GOT3 (cell line): ENCODE measurements at places on chromosomes 13 and 19.

GRCh38 chr19:14054721-14055120 lies 7.2 kb downstream of the PALM3 start:
- no peak for DNase-seq

- no peak for DNase-seq
These were observed 40.5 kb downstream of the MIPEP start for GRCh38 chr13:23848646-23849141.

DNA sequence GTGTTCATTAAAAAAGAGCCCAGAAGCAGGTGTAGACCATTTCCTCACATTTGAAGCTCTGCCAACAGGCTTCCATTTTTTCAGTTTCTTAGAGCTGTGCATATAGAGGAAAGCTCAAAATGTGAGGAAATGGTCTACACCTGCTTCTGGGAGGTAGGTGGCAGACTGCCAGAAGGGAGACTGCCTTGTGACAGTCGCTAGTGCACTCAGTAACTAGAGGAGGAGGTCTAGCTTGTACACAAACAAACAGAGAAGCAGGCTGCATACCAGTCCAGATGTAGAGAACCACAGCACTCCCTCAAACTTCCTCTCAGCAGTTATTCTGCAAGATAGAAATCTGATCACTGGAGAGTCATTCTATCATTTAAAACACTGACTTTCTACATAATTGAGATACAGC lies 800.2 kb downstream of the EFNB2 start:
- DNase-seq = no peak

DNA sequence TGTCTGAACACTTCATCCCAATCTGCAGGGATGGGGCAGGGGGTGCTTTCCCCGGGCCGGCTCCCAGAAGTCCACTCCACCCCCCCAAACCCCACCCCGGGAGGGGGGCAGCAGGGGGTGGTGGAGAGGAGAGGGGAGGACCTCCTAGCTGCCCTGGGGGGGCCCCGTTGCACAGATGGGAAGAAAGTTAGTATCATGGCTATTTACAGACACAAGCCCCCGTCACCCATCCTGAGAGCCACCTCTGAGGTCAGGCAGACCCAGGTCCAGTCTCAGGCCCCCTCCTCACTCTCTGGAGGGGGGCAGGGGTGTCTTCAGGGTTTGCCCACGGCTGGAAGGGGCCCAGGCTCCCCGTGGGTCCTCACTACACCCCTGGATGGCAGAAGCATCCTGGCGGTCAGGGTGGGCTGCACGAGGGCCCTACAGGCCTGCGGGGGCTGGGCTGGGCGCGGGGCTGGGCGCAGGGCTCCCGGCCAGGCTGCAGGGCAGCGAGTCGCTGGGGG lies 5.8 kb upstream of the REXO1 start:
- DNase-seq = no peak

DNA sequence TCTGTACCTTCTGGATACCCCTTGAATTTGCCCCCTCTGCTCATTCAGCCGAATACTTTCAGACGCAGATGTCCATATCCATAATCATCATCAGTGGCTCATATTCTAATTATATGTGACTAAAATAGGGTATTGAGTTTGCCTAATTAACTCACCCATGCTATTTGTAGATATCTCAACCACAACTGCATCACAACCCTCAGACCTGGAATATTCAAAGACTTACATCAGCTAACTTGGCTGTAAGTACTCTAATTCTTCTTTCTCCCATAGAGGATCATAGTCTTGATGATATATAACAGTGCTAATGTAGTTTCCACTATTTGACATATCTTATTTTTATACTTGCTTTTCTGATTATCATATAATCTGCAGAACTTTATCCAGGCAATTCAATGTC lies 35.8 kb downstream of the RXFP2 start:
- DNase-seq = no peak

DNA sequence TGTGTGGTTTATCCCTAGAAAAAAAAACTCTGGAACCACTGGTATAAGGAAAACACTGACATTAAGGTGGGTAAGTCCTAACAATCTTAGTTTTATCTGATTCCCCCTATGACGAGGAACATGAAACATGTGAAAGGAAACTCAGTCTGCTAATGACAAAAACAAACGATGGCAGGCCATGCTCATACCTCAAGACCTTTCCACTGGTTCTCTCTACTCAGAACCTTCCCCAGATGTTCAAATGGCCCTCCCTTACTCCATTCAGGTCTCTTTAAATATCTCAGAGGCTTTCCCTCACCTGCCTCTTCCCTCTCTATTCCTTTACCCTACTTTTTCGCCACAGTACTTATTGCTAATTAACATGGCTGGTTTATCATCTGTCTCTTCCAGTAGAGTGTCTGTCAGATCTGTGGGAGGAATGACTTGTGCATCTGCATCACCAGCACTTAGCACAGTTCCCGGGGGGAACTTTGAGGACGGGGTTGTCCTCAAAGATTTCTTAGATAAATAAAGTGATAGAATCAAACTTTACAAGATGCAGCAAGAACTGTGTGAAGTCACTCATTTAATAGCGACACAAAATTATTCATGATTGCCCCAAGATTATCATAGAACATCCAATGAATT lies 1.5 kb downstream of the TUBGCP3 start:
- no peak for DNase-seq

DNA sequence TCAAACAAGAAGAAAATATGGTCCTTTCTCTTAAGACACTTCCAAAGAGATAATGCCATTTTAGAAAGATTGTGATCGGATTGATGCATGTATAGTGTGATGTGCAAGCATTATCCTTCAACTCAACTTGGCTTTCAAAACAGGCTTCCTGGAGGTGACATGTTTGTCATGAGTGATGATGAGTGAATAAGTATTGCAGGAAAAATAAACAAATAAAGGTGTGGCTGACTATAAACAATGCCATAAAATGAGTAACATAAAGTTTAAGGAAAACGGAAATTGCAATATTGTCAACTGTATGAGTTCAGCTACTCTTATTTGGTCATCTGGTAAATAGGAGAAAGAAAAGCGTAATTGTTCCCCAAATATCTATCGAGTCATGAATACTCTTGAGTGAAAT lies 1283.7 kb downstream of the PCDH9 start:
- no peak for DNase-seq

- no peak for DNase-seq
These were observed 1.8 kb upstream of the SSBP4 start for GRCh38 chr19:18417250-18418028.

DNA sequence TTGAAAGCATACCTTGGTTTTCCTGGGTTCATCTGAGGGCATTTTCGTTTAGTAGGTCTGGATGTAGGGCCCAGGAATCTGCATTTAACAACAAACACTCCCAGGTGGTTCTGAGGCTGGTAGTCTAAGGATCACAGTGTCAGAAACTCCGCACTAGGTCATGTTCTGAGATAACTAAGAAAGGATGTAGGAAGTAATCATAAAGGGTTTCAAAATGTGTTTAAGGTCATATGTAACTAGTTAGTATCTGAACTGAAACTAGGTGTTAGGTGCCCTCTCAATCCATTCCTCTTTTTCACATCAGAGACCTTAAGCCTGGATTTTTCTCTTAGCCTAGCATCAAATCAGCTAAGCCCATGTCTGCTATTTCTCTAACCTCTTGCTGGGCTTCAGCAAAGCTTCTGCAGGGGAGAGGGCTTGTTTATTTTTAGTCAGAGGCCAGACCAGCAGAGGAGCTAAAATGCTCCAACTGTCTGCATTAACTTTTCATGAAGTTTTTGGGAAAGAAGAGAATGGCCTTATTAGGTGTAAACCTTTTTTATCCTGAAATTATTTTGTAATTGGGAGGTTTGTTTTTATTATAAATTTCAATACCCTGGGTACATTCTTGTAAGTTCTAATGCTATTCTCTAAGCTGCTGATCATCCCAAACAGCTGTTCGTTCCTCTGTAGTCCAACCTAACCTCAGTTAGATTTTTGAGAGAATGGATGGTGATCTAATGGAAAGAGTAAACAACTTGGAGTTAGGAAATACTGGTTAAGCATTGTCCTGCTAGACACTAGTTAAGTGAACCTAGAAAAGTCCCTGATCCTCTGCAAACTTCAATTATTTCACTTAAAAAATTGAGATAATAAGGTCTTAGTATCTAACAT lies 262.8 kb upstream of the RFC3 start:
- DNase-seq = no peak

- DNase-seq = no peak
These were observed 37.4 kb downstream of the COG6 start for GRCh38 chr13:39692660-39693438.

- no peak for DNase-seq
These were observed 49.3 kb upstream of the TUBGCP3 start for GRCh38 chr13:112637017-112637801.
